ENCODE measurements at places on chromosomes 2 and 18. TPM values are rescaled to one million over a fixed set of nuclear protein-coding genes. Genes with fewer than 3 reads are reported as not detected.

SP140L gene
- 107 TPM for total RNA-seq

SPP2 gene
- not detected for total RNA-seq

GRCh38 chr2:102999958-103000357 lies 238.1 kb downstream of the TMEM182 start:
- no peaks in the 10 kb centered on the region for H3K4me1 ChIP-seq
- no peak overlapping the region for H3K27ac ChIP-seq
- DNase-seq: no peak
- no peaks in the 10 kb centered on the region for H3K36me3 ChIP-seq
- H3K27me3 ChIP-seq: peaks cover 6% of the 10 kb centered on the region

DNA sequence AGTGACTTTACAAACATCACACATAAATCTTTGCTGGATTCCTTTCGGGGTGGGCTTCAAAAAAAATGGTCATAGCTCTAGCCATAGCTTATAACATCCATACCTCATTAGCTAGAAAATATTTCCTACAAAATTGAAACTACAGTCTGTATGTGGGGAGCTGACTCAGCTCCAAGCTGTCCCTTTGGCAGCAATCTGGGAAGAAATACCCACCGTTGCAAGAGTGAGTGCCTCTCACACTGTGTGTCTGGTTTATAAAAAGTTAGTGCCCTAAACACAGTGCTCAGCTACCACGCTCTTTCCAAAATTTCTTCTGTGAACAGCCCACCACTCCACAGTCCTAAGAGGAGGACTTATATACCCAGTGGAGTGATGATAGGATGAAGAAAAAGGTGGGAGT lies 170.1 kb downstream of the RBM43 start:
- H3K27ac ChIP-seq: no peak overlapping the region
- no peaks in the 10 kb centered on the region for H3K4me1 ChIP-seq
- H3K27me3 ChIP-seq: peaks cover 2% of the 10 kb centered on the region
- DNase-seq: no peak

DNA sequence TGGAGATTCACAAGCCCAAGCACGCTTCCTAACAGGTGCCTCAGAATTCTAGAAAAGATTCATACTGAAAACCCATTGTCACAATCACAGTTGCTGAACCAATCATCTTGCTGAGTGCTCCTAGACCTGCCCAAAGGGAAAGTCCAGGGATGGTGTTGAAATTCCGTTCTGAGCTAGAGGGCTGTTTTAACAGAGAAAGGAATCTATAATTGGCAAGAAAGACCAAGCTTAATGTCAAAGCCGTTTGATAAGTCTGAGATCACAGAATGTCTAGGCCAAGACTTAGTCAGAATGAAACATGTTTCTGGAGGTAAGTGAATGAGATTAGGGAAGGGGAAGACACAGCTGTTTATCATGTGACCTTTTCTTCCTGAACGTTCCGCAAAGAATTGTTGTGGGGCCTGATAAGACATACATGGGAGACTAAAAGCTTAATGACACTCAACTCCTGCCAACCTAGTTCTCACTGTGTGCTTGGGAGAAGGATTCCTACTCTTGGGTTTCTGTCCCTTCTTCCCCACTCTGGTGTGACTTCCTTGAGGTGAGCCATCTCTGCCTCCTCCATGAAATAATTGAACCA lies 27.5 kb downstream of the PMAIP1 start:
- H3K27ac ChIP-seq: no peak overlapping the region
- no peak overlapping the region for H3K4me3 ChIP-seq
- peaks cover 11% of the 10 kb centered on the region for H3K4me1 ChIP-seq

GRCh38 chr2:168853471-168853870 lies 36.8 kb downstream of the SPC25 start:
- no peak overlapping the region for H3K27ac ChIP-seq
- peaks cover 54% of the 10 kb centered on the region for H3K36me3 ChIP-seq
- no peaks in the 10 kb centered on the region for H3K27me3 ChIP-seq
- H3K4me3 ChIP-seq: no peak overlapping the region

DNA sequence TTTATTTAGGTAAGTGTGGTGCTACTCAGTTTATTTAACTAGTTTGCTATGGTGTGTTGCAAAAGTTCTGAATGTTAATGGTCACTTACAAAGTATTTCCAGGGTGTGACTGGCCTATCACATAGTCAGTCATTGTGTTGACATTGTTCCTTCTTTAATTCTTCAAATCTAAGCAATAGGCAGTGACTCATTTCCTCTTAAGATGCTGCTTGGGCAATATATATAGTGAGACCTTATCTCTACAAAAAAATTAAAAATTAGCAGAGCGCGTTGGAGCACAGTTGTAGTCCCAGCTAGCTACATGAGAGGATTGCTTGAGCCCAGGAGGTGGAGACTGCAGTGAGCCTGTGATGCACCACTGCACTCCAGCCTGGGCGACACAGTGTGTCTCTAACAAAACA lies 5.8 kb upstream of the CCDC88A start:
- H3K27me3 ChIP-seq: peaks cover 17% of the 10 kb centered on the region
- H3K27ac ChIP-seq: no peak overlapping the region
- H3K4me1 ChIP-seq: peaks cover 3% of the 10 kb centered on the region
- H3K36me3 ChIP-seq: no peaks in the 10 kb centered on the region
- no peak overlapping the region for H3K4me3 ChIP-seq
- DNase-seq: no peak

GRCh38 chr2:191410646-191411436 lies 165.6 kb downstream of the MYO1B start:
- H3K4me3 ChIP-seq: no peak overlapping the region
- H3K27me3 ChIP-seq: no peaks in the 10 kb centered on the region
- H3K4me1 ChIP-seq: peaks cover 2% of the 10 kb centered on the region
- H3K36me3 ChIP-seq: no peaks in the 10 kb centered on the region
- no peak overlapping the region for H3K27ac ChIP-seq
- DNase-seq: no peak

GRCh38 chr2:144383571-144384100 lies 136.3 kb downstream of the ZEB2 start:
- H3K27ac ChIP-seq: no peak overlapping the region
- H3K27me3 ChIP-seq: peaks cover 27% of the 10 kb centered on the region
- H3K4me1 ChIP-seq: peaks cover 23% of the 10 kb centered on the region
- no peak overlapping the region for H3K4me3 ChIP-seq
